Esophagus mucosa (tissue), 1 donor: ENCODE measurements at places on chromosomes 1 and 21. TPM values are rescaled to one million over a fixed set of nuclear protein-coding genes. Genes with fewer than 3 reads are reported as not detected.

NLRP3 gene
- total RNA-seq = 0.36 TPM

DNA sequence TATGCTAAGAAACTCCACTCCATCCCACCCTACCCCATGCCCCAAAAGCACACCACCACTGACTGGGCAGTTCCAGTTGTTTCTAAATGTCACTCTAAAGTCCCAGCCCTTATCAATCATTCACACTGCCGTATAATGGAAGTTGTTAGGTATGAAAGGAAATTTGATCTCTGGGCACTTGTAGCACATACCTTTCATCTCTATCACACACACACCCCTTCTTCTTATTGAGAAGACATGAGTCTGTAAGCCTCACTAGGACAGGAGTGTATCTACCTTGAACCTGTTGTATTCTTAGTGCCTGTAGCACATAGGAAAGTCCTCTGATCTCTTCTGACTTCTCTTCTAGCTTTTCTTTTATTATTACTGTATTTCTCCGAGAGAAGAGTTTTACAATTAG lies 22.3 kb upstream of the DHX9 start:
- no peak for ATAC-seq

KCNE2 gene
- not detected for total RNA-seq

GRCh38 chr21:42769183-42769819 lies 110.0 kb downstream of the WDR4 start:
- no peak for ATAC-seq

GRCh38 chr1:206912445-206913095 lies 9.2 kb downstream of the FCMR start:
- ATAC-seq = peak; percentile 31

DNA sequence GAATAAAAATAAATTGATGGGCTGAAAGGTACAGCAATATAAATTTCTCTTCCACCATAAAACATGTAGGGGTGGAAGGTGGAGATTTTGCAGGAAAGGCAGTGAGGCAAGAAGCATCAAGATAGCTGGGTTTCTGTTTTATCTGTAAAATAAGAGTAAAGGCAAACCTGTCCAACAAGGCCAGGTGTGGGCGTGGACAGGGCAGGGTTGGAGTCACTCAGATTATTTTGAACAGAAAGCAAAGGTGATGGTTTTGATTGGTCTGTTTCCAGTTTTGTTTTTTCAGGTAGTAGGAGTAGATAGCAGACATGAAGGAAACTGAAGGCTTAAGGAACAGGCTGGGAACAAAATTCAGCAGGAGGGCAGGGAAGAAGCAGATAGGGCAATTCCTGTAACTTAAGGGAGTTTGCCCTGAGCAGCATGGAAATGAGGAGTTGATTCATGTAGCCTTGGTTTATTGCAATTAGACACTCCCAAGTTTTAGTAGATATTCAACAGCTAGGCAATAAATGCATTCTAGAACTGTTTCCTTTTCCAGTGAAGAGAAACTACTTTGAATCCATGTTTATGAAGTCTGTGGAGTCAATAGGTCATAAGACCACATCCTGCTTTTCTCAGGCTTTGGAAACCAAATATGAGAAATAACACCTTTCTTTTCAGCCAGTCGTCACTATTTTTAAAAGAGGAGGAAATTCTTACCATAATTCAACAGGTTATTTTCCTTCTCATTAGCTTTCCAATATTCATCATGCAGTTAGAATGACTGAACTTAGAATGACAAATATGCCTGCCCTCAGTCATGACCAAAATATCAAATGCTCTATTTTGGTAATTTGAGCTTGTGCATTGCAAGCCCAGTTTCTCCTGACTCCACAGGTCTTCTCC lies 38.7 kb upstream of the CD55 start:
- peak; percentile 85 for ATAC-seq

GRCh38 chr1:10170239-10170574 lies 40.2 kb upstream of the KIF1B start:
- peak; percentile 46 for ATAC-seq

GRCh38 chr1:35763201-35763600 lies 6.6 kb downstream of the CLSPN start:
- ATAC-seq = no peak

MYOM3 gene
- 0.88 TPM for total RNA-seq

DNA sequence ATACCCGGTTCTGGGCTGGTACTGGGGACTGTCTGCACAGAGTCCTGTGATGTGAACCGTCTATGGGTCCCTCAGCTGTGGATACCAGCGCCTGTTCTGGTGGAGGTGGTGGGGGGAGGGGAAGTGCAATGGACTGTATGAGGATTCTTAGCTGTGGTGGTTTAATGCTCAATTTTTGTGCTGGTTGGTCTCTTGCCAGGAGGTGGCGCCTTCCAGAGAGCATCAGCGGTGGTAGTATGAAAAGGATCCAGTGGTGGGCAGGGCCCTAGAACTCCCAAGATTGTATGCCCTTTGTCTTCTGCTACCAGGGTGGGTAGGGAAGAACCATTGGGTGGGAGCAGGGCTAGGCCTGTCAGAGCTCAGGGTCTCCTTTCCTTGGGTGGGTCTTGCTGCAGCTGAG lies 89.4 kb upstream of the B3GALT2 start:
- no peak for ATAC-seq

DNA sequence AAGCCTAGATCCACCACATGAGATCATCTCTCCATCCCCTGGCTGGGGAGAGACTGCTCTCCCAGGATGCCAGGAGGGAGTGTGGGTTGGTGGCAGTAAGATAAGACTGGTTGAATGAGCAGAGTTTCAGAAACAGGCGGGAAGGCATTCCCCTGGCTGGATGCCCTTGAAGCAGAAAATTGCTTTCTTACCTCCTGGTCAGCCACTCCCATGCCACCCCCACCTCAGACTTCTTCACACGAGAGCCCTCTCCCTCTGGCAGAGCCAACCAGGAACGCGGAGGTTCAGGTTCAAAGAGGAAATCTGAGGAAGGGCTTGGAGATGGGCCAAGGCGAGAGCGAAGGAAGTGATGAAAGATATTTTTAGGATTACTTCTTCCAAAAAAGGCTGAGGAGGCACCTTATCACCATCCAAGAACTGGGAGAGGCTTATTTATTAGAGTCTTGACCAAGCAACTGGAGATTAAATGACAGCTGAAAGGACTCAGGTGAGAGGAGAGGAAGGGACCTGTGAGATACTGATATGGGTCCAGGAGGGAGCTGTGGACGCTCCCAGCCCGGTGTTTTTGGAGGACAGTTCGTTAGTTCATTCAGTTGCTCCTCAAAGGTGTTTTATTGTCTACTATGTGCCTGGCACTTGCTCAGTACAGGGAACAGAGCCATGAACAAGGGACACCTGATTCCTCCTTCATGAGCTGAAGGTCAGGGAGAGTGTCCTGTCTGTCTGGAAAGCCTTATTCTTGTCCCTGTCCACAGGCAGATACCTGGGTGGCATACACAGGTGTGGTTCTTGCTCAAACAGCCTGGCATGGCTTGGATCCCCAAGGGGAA lies 18.9 kb upstream of the SLC26A9 start:
- ATAC-seq = no peak

TTLL7 gene
- 2.2 TPM for total RNA-seq

- no peak for ATAC-seq
Observed at GRCh38 chr1:99533909-99534637, 111.8 kb upstream of the PALMD start.

DNA sequence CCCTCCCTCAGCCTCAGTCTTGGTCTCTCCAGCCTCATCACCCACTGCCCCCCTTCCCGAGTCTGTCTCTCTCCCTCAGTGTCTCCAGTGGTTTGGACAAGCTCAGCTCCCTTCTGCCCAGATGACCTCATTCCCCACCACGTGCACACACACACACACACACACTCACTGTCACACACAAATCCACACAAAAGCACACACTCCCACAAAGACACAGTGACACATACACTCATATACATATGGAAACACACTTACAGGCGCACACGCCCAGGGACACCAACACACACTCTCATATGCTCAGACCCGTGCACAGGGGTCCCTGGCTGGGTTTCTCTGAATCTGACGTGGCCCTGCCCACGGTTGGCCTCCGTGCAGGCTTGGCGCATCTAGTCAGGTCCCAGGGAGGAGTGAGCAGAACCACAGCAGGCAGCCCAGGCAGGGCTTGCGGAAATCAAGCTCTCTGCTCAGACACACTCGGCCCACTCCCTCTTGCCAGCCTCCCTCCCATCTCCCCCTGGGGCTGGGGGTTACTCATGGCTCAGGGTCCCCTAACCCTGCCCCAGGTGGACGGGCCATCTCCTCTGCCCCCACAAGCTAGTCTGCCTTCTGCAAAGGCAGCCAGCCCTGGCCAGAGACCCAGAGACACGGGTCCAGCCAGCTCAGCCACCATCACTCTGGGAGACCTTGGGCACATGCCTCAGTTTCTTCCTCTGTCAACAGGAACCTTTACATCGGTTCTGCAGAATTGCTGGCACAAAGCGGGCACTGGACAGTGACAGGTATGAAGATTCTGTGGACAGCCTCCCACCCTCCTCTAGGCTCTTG lies 38.5 kb upstream of the FAM131C start:
- peak; percentile 10 for ATAC-seq

GRCh38 chr1:185786524-185786923 lies 52.3 kb downstream of the HMCN1 start:
- no peak for ATAC-seq

- no peak for ATAC-seq
Observed at GRCh38 chr1:29312469-29313461, 76.4 kb downstream of the PTPRU start.

- ATAC-seq = no peak
Observed at GRCh38 chr1:39310691-39311090, 106.2 kb downstream of the MACF1 start.

ETNK2 gene
- total RNA-seq = 2.8 TPM

FDPS gene
- total RNA-seq = 401 TPM

DPT gene
- total RNA-seq = 0.56 TPM

- no peak for ATAC-seq
Observed at GRCh38 chr1:179089827-179090482, 8.1 kb downstream of the TOR3A start.

GJA9 gene
- total RNA-seq = 0.44 TPM

GRCh38 chr1:12112711-12113161 lies 49.6 kb downstream of the TNFRSF8 start:
- no peak for ATAC-seq

TMEM269 gene
- total RNA-seq = 0.08 TPM

DNA sequence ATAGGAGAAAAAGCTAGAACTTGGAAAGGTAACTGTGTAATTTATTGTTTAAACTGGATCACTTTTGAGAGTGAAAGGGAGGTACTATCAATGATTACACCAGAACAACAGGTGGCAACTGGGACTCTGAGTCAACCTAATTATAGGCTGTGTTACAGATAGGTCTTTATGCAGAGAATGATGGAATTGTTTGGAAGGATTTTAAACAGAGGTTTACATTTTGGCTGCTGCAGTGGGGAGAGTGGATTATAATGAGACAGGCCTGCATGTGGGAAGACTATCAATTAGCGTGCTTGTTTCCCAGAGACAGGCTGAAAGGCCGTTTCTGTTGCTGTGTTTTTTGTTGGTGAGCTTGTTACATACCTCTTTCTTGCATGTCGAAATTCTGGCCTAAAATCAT lies 432.9 kb downstream of the PLA2G4A start:
- no peak for ATAC-seq

CAMK2N1 gene
- total RNA-seq = 7.7 TPM

TEDDM1 gene
- total RNA-seq = not detected

DNA sequence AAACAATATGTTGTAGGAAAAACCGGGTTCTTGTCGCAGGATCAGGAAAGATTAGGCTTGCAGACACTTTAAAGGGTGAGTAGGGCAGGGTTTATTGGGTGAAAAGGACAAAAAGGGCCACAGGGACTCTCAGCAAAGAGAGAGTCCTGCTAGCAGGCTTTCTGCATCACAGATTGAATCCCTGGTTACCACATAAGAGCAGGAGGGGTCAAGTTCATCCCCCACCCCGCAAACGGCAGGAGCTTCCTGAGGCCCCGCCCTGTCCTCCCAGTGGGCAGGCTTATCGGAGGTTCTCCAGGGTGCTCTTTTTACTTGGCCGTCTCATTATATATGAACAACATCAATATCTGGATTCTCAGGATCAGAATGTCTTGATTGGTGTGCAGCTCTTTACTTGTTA lies 47.7 kb downstream of the SYCP1 start:
- ATAC-seq = no peak

GNG4 gene
- 7.2 TPM for total RNA-seq

GBP5 gene
- total RNA-seq = 1.2 TPM

- peak; percentile 65 for ATAC-seq
Observed at GRCh38 chr1:153698020-153698922, 19.8 kb downstream of the NPR1 start.

DNA sequence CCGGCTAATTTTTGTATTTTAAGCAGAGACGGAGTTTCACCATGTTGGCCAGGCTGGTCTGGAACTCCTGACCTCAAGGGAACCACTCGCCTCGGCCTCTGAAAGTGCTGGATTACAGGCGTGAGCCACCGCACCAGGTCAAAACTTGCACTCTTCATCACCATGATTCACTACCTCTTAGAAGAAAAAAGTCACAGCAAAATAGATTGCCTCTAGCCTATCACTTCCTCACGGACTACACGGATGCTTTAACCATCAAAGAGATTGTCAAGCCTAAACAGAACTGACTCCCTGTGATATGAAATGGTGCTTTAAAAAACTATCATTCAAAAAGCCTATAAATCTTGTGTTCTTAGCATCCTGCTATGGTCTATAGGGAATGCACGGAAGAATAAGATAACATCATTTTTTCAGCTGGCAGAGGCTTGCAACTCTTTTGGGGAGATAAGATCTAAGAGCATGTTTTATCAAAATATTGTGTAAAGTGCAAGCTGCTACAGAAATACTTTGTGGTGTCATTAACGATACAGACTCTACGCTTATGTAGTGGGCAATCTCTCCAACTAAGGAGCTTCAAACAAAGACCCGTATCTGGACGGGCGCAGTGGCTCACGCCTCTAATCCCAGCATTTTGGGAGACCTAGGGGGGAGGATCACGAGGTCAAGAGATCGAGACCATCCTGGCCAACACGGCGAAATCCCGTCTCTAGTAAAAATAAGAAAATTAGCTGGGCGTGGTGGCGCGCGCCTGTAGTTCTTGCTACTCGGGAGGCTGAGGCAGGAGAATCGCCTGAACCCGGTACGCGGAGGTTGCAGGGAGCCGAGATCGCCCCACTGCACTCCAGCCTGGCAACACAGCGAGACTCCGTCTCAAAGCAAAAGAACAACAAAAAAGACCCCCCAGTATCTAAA lies 966 bp downstream of the TFB2M start:
- no peak for ATAC-seq

GRCh38 chr21:42461881-42462877 lies 33.8 kb downstream of the RSPH1 start:
- peak; percentile 75 for ATAC-seq

DNA sequence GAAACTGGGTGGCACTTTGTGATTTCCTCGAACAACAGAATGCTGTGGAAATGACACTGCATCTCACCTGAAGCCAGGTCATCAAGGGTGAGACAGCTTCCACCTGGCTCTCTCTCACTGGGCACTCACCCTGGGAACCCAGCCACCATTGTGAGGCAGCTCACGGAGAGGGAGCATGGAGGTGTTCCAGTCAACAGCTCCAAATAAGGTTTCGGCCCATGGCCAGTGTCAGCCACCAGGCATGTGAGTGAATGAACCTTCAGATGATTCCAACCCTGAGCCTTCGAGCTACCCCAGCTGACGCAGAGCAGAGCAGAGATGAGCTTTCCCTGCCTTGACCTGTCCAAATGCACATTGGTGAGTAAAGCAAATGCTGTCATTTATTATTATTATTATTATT lies 58.1 kb downstream of the SYDE2 start:
- no peak for ATAC-seq
